ENCODE measurements at places on chromosomes 3 and 15. TPM values are rescaled to one million over a fixed set of nuclear protein-coding genes. Genes with fewer than 3 reads are reported as not detected.
A peak's percentile ranks its signal among the peaks of the same experiment; 100 is the strongest.

Gene KBTBD13
- polyA plus RNA-seq = not detected

Gene CYP1A1
- not detected for polyA plus RNA-seq

Gene PCOLCE2
- 0.76 TPM for polyA plus RNA-seq

Gene FAM107A
- not detected for polyA plus RNA-seq

Gene ERICH6
- polyA plus RNA-seq = not detected

Gene CYP11A1
- 0.15 TPM for polyA plus RNA-seq

Gene NPAP1
- not detected for polyA plus RNA-seq

Gene IQCF5
- not detected for polyA plus RNA-seq

Gene GP5
- not detected for polyA plus RNA-seq

Gene PRR20G
- not detected for polyA plus RNA-seq

Gene USP50
- 0.68 TPM for polyA plus RNA-seq

DNA sequence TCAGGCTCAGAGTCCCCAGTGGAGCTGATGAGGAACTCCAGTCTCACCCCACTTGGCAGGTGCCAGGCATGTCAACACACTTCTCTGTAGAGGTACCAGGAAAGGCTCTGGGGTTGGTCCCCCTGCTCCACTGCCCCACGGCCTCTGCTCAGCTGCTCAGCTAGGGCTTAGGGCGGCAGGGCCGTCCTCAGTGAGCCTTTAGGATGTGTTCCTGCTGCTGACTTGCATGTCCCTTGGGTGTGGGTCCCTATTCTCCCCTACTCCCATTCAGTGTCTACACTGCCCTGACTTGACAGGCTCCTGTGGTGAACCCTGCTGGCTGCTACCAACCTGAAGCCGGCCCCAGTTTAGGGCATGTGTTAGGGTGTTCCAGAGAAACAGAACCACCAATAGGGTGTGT is 17.9 kb upstream of the POLG start:
- DNase-seq = no peak
- no peaks in the 10 kb centered on the region for H3K4me1 ChIP-seq
- H3K4me3 ChIP-seq = no peak overlapping the region
- H3K36me3 ChIP-seq = no peaks in the 10 kb centered on the region
- peaks cover 5% of the 10 kb centered on the region for H3K27me3 ChIP-seq

GRCh38 chr3:45355351-45355750 is 33.0 kb upstream of the LARS2 start:
- H3K4me1 ChIP-seq = no peaks in the 10 kb centered on the region
- H3K27ac ChIP-seq = no peak overlapping the region
- peaks cover 2% of the 10 kb centered on the region for H3K27me3 ChIP-seq
- H3K4me3 ChIP-seq = no peak overlapping the region
- DNase-seq = no peak
- H3K36me3 ChIP-seq = no peaks in the 10 kb centered on the region

GRCh38 chr3:107430214-107430995 is 53.2 kb downstream of the CCDC54 start:
- no peak overlapping the region for H3K27ac ChIP-seq
- H3K27me3 ChIP-seq = peaks cover 3% of the 10 kb centered on the region
- DNase-seq = no peak
- peak overlapping the region; percentile 77 for H3K4me3 ChIP-seq
- no peaks in the 10 kb centered on the region for H3K36me3 ChIP-seq

GRCh38 chr3:81432456-81432855 is 329.0 kb downstream of the GBE1 start:
- no peaks in the 10 kb centered on the region for H3K4me1 ChIP-seq
- H3K36me3 ChIP-seq = no peaks in the 10 kb centered on the region
- no peaks in the 10 kb centered on the region for H3K27me3 ChIP-seq
- H3K4me3 ChIP-seq = no peak overlapping the region

GRCh38 chr15:22989576-22990477 is 9.7 kb upstream of the CYFIP1 start:
- DNase-seq = no peak
- H3K4me1 ChIP-seq = no peaks in the 10 kb centered on the region
- H3K27me3 ChIP-seq = no peaks in the 10 kb centered on the region
- no peaks in the 10 kb centered on the region for H3K36me3 ChIP-seq

- H3K27me3 ChIP-seq = no peaks in the 10 kb centered on the region
- no peak overlapping the region for H3K4me3 ChIP-seq
- peaks cover 11% of the 10 kb centered on the region for H3K36me3 ChIP-seq
- no peak overlapping the region for H3K27ac ChIP-seq
These were observed 11.1 kb upstream of the TEX264 start for GRCh38 chr3:51659942-51660341.

GRCh38 chr15:34647569-34648293 is 64.3 kb upstream of the GOLGA8B start:
- no peaks in the 10 kb centered on the region for H3K27me3 ChIP-seq
- H3K4me1 ChIP-seq = no peaks in the 10 kb centered on the region
- no peaks in the 10 kb centered on the region for H3K36me3 ChIP-seq
- H3K27ac ChIP-seq = no peak overlapping the region

DNA sequence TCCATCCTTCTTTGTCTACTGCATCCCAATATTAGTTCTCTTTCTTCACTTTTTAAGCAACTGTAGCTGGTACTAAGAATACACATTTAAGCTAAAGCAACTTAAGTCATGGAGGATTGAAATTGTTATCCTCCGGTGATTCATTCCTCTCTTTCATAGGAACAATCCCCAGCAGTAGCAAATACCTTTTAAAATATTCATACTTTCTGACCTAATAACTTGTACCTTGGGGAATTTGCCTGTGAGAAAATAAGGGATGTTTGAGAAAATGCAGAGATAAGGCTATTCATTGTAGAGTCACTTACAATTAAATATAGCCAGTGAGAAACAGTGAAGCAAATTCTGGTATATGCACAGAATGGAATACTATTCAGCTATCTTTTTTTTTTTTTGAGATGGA is 66.0 kb downstream of the VPS13C start:
- H3K36me3 ChIP-seq = no peaks in the 10 kb centered on the region
- no peak overlapping the region for H3K4me3 ChIP-seq
- no peak for DNase-seq
- H3K4me1 ChIP-seq = no peaks in the 10 kb centered on the region

GRCh38 chr3:24370352-24371090 is 124.1 kb downstream of the THRB start:
- no peak overlapping the region for H3K4me3 ChIP-seq
- no peaks in the 10 kb centered on the region for H3K4me1 ChIP-seq
- H3K27me3 ChIP-seq = no peaks in the 10 kb centered on the region
- no peak for DNase-seq
- no peak overlapping the region for H3K27ac ChIP-seq

DNA sequence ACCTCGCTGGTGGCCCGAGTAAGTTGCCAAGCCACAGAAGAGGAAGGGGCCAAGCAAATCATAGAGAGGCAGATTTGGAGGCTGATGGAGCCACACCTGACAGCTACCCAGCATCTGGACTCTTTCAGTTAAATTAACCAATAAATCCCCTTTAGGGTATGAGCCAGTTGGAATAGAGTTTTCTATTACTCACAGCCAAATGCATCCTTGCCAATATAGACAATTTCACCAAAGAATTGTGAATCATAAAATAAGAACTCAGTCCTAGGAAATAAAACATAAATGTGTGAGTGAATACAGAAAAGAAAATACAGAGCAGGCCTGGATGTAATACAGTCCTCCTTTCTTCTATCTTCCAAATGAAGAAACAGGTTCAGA is 161.6 kb upstream of the ANKRD28 start:
- no peak for DNase-seq
- no peak overlapping the region for H3K27ac ChIP-seq
- no peaks in the 10 kb centered on the region for H3K27me3 ChIP-seq
- no peaks in the 10 kb centered on the region for H3K4me1 ChIP-seq
- H3K36me3 ChIP-seq = no peaks in the 10 kb centered on the region
- H3K4me3 ChIP-seq = no peak overlapping the region

GRCh38 chr3:151282921-151283320 is 4.6 kb upstream of the P2RY14 start:
- H3K4me3 ChIP-seq = no peak overlapping the region
- no peak overlapping the region for H3K27ac ChIP-seq
- DNase-seq = no peak
- no peaks in the 10 kb centered on the region for H3K27me3 ChIP-seq

- DNase-seq = no peak
- H3K36me3 ChIP-seq = no peaks in the 10 kb centered on the region
- no peaks in the 10 kb centered on the region for H3K27me3 ChIP-seq
- H3K27ac ChIP-seq = no peak overlapping the region
- H3K4me1 ChIP-seq = no peaks in the 10 kb centered on the region
These were observed 25.6 kb downstream of the MITF start for GRCh38 chr3:69764861-69765260.

GRCh38 chr3:177730814-177731213 is 533.5 kb upstream of the TBL1XR1 start:
- no peak for DNase-seq
- no peaks in the 10 kb centered on the region for H3K4me1 ChIP-seq
- no peaks in the 10 kb centered on the region for H3K36me3 ChIP-seq
- no peak overlapping the region for H3K4me3 ChIP-seq
- H3K27ac ChIP-seq = no peak overlapping the region
- H3K27me3 ChIP-seq = no peaks in the 10 kb centered on the region

- H3K4me3 ChIP-seq = no peak overlapping the region
- no peaks in the 10 kb centered on the region for H3K27me3 ChIP-seq
- no peak for DNase-seq
- H3K4me1 ChIP-seq = no peaks in the 10 kb centered on the region
- no peaks in the 10 kb centered on the region for H3K36me3 ChIP-seq
- H3K27ac ChIP-seq = no peak overlapping the region
These were observed 22.6 kb downstream of the PLA2G4D start for GRCh38 chr15:42071717-42072116.

- H3K27me3 ChIP-seq = no peaks in the 10 kb centered on the region
- no peaks in the 10 kb centered on the region for H3K4me1 ChIP-seq
- H3K4me3 ChIP-seq = no peak overlapping the region
These were observed 18.4 kb downstream of the MESP1 start for GRCh38 chr15:89732451-89733172.

- H3K4me3 ChIP-seq = no peak overlapping the region
- H3K27me3 ChIP-seq = no peaks in the 10 kb centered on the region
- DNase-seq = no peak
- H3K27ac ChIP-seq = no peak overlapping the region
- no peaks in the 10 kb centered on the region for H3K36me3 ChIP-seq
These were observed 21.3 kb upstream of the RAB11A start for GRCh38 chr15:65847989-65848388.

- H3K4me1 ChIP-seq = no peaks in the 10 kb centered on the region
- H3K27ac ChIP-seq = no peak overlapping the region
- no peaks in the 10 kb centered on the region for H3K36me3 ChIP-seq
- no peak for DNase-seq
- peaks cover 3% of the 10 kb centered on the region for H3K27me3 ChIP-seq
- H3K4me3 ChIP-seq = no peak overlapping the region
These were observed 15.9 kb downstream of the MEGF11 start for GRCh38 chr15:66237513-66238235.

DNA sequence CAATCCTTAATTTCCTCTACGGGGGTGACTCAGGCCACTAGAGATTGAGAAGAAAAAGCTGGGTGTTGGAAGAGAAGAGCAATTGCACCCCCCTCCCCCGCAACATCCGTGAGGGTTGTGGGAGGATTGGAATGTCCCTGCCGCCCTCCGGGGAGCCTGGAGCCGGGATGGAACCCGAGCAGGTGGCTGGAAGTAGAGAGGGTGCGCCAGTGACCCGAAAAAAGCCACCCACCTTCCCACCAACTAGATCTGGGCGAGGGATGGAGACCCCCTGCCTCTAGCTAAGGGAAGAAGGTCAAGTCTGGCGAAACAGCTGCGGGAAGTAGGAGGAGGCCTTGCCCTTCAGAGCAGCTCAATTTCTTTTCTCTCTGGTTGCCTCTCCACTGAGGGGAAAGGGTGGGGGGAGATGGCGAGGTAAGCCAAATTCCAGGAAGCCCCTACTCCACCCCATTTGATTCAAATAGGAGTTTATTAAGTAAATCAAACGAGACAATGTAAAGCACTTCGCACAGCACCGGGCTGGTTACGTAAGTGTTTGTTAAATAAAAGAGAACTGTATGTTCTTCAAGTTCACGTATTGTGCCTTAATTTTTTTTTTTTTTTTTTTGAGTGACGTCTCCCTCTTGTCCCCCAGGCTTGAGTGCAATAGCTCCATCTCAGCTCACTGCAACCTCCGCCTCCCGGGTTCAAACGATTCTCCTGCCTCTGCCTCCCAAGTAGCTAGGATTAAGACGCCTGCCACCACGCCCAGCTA is 1.1 kb upstream of the WWTR1 start:
- DNase-seq = no peak
- peak overlapping the region; percentile 97 for H3K27ac ChIP-seq
- peaks cover 10% of the 10 kb centered on the region for H3K4me1 ChIP-seq
- no peaks in the 10 kb centered on the region for H3K36me3 ChIP-seq

- no peaks in the 10 kb centered on the region for H3K36me3 ChIP-seq
- peaks cover 3% of the 10 kb centered on the region for H3K27me3 ChIP-seq
- H3K27ac ChIP-seq = no peak overlapping the region
- DNase-seq = no peak
- peaks cover 11% of the 10 kb centered on the region for H3K4me1 ChIP-seq
- H3K4me3 ChIP-seq = no peak overlapping the region
These were observed 409.6 kb upstream of the TBL1XR1 start for GRCh38 chr3:177606891-177607290.

- peaks cover 3% of the 10 kb centered on the region for H3K4me1 ChIP-seq
- DNase-seq = no peak
- no peak overlapping the region for H3K27ac ChIP-seq
- no peaks in the 10 kb centered on the region for H3K36me3 ChIP-seq
- no peaks in the 10 kb centered on the region for H3K27me3 ChIP-seq
These were observed 353.3 kb downstream of the PLCL2 start for GRCh38 chr3:17238023-17238422.

DNA sequence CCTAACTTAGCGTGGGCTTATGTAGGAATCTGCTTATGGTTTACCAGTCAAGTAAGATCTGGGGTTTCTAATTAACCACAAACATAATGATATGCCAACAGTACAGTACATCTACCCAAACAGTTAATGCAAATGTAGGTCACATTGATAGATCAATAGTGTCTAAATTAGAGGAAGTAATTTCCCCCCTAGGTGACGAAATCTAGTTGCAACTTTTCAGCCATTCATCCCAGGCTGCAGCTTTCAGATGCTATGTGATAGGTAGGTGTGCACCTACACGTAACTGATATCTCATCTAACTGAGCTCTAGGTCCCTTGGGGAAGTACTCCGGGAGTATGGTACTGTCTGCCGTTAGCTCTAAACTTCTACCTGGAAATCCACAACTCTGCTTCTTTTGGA is 57.2 kb downstream of the CRTC3 start:
- no peaks in the 10 kb centered on the region for H3K27me3 ChIP-seq
- peaks cover 15% of the 10 kb centered on the region for H3K4me1 ChIP-seq
- DNase-seq = no peak
- no peak overlapping the region for H3K27ac ChIP-seq
- no peak overlapping the region for H3K4me3 ChIP-seq

GRCh38 chr15:69346112-69346511 is 47.4 kb downstream of the PAQR5 start:
- H3K27ac ChIP-seq = no peak overlapping the region
- H3K27me3 ChIP-seq = peaks cover 3% of the 10 kb centered on the region
- no peak overlapping the region for H3K4me3 ChIP-seq
- H3K36me3 ChIP-seq = no peaks in the 10 kb centered on the region
- no peaks in the 10 kb centered on the region for H3K4me1 ChIP-seq

- no peaks in the 10 kb centered on the region for H3K27me3 ChIP-seq
- H3K27ac ChIP-seq = no peak overlapping the region
- no peaks in the 10 kb centered on the region for H3K36me3 ChIP-seq
These were observed 93.5 kb downstream of the FMN1 start for GRCh38 chr15:33101036-33101435.

- peaks cover 27% of the 10 kb centered on the region for H3K4me1 ChIP-seq
- no peaks in the 10 kb centered on the region for H3K36me3 ChIP-seq
- DNase-seq = no peak
- H3K27me3 ChIP-seq = no peaks in the 10 kb centered on the region
- H3K27ac ChIP-seq = no peak overlapping the region
These were observed 58.5 kb upstream of the TNFSF10 start for GRCh38 chr3:172581757-172582166.

- no peaks in the 10 kb centered on the region for H3K36me3 ChIP-seq
- no peak overlapping the region for H3K4me3 ChIP-seq
- H3K27me3 ChIP-seq = no peaks in the 10 kb centered on the region
- no peak for DNase-seq
These were observed 441.9 kb downstream of the ZIC1 start for GRCh38 chr3:147851062-147851461.

Measured in GM12878 (cell line).